Activated naive CD4-positive, alpha-beta T cell treated with anti-CD3 and anti-CD28 coated beads, Interleukin-2, amount 50 U/mL, for 16 hours (primary cell): ENCODE measurements at places on chromosomes 2 and 18.

DNA sequence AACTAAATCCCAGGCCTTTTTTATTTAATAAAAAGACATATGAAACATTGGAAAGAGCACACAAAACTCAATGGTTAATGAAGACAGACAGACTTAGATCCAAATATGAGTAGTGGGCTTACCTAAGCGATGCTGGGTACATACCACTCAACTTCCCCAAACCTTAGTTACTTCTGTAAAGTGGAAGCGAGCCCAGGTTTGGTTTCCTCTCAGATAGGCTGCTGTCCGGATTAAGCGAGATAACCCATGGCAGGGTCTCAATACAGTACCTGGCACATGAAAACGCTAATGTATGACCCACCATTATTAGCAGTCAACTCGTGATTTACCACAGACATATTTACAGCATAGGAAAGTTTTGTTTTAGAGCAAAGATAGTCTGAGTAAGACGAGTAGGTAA is 21.6 kb downstream of the MBOAT2 start:
- no peak for DNase-seq

GRCh38 chr2:71944183-71944550 is 203.5 kb downstream of the CYP26B1 start:
- DNase-seq = no peak

DNA sequence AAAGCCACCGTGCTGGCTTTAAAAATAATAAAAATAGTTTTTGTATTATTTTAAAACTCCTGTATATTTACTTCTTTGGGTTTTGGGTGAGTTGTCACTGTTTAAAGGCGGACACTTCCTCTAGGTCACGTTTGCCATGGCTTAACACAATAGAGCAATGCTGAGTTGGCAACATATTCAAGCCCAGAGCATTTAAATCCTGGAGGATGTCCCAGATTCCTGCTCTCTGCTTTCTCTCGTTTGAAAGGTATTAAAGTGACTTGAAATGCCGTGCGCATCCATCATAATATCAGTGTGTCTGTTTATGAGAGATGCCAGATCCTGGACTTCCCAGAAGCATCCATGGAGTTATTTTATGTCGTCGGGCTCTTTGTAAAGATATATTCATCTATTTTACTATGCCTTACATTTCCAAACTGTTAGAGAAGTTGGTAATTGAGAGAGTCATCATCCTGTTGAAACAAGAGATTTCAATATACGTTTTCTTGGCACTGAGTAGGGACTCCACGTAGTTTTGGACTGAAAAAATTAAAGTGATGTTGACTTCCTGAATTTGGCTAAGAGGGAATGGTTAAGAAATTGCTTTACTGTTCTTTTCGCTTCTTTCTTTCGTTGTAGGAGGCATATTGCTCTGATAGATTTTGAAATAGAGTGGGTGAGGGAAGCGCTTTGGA is 150.6 kb downstream of the ZNF236 start:
- no peak for DNase-seq

GRCh38 chr2:181955010-181955409 is 30.6 kb upstream of the PPP1R1C start:
- DNase-seq = no peak

GRCh38 chr2:128808462-128809258 is 490.0 kb upstream of the HS6ST1 start:
- no peak for DNase-seq
